ENCODE measurements at places on chromosomes 3 and 15.

- peak; percentile 70 for DNase-seq
Observed at GRCh38 chr15:92958105-92958504, 58.0 kb downstream of the CHD2 start.

GRCh38 chr15:37087131-37087588 is 13.2 kb downstream of the MEIS2 start:
- DNase-seq: no peak

GRCh38 chr3:108474581-108474980 is 35.8 kb downstream of the MYH15 start:
- DNase-seq: no peak

DNA sequence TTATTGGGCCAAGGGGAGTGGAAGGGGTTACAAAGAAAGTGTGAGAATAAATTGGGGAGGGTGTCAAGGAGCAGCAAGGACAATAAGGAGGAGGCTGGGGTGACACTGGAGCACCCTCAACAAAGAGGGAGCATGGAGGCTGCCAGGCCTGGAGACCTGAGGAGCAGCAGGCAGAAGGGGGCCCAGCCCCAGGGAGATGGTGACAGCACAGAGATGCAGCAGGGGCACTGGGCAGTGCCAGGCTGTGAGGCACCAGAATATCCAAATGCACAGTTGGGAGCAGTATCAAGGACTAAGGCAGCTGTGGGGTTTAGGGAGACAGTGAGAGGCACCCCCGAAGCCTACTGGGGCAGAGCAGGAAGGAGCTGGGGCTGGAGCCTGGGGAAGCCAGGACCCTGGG is 19.4 kb upstream of the ALAS1 start:
- DNase-seq: no peak

- DNase-seq: no peak
Observed at GRCh38 chr3:108548304-108548703, 37.9 kb upstream of the MYH15 start.

DNA sequence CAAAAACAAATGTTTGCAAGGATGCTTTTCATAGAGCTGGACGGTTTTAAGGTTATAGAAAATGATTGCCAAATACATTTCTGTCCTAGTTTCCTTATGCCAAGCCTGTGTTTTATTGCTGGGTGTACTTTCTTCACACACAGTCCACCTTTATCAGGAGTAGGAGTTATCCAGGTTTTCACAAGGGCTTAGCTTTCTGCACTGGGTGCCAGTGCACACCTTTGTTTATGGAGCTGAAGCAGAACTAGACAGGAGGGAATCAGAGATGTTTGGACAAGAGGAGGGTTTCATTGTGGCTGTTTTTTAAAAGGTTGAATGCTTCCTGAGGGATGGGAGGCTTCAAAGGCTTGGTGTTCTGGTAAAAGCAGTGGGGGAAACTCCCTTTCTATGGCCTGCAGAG is 29.5 kb upstream of the FAM3D start:
- no peak for DNase-seq

DNA sequence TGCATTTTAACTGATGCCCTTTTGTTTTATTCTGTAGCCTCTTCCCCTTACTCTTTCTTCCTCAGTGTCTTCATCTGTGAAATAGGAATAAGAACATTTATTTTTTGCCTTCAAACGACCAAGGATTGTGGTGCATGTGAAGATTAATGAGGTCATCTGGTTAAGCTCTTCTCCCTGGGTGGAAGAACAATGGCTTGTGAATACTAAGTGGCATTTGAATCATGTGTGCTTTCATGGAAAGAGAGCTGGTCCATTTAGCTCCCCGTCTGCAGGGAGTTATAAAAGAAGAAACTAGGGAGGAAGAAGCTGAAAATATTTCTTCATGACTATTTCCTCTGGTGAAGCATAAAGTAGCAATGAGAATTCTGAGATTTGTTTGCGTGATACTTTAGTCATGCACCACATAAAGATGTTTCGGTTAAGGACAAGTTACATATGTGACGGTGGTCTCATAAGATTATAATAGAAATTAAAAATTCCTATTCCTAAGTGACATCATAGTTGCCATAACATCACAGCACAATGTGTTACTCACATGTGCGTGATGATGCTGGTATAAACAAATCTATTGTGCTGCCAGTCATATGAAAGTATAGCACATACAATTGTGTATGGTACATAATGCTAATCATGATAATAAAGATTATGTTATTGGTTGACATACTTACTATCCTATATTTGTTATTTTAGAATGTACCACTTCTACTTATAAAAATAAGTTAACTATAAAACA is 374.3 kb downstream of the RBMS3 start:
- DNase-seq: no peak

- no peak for DNase-seq
Observed at GRCh38 chr3:157360044-157360443, 76.6 kb upstream of the PTX3 start.

GRCh38 chr15:40251486-40252140 is 12.8 kb downstream of the PAK6 start:
- no peak for DNase-seq

- no peak for DNase-seq
Observed at GRCh38 chr15:73560501-73561117, 72.6 kb downstream of the NPTN start.

DNA sequence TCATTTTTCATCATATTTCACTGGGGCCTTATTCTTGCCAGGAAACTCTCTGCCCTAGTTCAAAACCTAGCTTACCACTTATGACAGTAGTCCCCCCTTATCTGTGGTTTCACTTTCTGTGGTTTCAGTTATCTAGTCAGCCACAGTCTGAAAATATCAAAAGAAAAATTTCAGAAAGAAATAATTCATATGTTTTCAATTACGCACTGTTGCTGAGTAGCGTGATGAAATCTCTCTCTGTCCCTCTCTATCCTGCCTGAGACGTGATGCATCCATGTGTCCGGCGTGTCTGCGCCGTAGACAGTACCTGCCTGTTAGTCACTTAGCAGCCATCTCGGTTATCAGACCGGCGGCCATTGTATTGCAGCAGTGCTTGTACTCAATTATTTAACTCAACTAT is 369.9 kb upstream of the MCTP2 start:
- DNase-seq: no peak

GRCh38 chr3:195690951-195691350 is 29.8 kb upstream of the MUC20 start:
- no peak for DNase-seq

DNA sequence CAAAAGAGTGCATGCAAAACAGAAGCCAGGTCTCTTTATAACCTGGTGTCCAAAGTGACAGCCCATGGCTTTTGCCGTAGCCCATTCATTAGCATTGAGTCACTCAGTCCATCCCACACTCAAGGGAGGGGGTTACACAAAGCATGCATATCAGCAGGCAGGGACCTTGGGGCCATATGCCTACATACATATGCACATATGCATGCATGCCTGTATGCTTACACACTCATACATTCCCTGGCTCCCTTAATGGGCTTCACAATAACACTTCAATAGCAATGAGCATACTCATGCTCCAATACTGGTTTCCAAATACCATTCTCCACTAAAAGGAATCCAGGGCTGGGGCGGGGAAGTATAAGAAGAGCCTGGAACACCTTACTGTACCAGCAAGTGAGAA is 22.0 kb downstream of the TRPM1 start:
- DNase-seq: no peak

DNA sequence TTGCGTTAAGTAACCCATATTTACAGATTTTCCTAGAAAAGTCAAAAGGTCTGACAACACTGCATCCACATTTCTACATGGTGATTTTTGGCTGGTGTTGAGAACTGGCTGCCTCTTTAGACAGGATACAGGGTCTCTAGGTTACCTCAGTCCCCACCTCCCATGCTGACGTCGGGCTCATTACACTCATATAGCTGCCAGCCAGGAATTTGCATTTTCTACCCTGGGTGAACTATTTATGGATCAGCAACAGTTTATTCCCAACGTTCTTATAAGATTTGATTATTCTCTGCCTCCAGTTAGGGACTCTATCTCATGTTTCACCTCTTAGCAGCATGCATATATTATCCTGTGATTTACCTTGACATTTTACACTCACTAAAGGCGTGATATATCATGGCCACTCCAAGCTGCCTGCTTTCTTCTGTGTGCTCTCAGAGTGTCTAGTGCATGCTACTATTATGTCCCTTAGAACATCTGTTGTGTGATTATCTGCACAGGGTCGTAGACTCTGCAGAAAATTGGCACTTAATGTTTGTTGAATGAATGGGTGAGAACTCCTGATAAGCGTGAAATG is 49.0 kb downstream of the CLDN11 start:
- DNase-seq: no peak

DNA sequence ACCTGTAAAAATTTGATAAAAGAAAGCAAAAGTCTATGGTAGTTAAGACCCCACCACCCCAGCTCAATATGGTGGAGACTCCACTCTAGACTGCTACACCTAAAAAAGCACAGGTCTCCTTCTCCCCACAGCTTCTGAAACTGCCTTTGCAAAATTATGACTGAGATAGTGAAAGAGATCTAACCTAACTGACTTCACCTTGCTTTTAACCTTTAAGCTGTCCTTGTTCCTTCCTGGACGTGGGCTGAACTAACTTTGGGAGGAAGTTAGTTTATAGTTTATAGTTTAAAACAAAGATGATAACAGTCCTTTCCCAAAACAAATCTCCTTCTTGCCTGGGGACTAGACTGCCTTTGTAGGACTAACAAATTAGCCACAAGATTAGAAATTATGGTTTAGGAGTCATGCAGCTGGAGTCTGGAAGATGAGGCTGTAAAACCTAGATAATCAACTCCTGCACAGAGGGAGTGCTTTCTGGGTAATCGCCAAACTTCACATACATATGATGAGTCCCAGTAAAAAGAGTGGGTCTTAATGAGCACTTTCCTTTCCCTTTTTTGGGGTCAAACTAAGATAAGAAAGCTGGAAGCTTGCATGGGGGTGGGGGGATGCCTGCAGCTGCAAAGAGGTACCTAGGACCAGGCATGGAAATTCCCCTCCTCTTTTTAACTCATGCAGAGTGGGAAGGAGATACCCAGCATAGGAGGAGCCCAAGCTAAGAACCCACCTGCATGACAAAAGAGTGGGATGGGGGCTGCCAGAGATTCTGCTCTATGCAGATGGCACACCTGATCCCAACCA is 17.5 kb downstream of the CCR8 start:
- no peak for DNase-seq

GRCh38 chr3:167467848-167468611 is 5.8 kb downstream of the SERPINI2 start:
- no peak for DNase-seq

DNA sequence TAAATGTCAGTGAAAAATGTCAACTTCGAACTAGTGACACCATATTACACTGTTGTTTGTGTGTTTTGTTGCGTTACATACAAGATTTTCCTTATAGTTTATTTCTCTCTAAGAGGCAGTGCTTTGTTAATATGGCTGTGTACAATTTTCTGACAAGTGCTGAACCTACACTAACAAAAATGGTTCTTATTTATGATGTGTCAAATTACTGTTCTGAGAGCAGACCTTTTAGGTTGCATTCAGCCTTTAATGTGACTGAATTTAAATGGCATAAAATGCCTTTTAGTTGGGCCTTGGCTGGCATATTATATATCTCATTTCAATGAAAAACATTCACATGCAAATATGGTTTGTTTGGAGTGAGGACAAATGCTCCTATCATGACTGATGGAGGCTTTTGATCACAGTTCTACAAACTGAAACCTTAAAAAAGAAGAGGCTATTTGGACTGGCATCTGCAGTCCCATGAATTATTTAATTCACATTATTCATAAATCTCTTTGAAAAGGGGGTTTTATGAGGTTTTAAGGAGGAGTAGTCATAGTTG is 750.6 kb downstream of the CADM2 start:
- DNase-seq: no peak

DNA sequence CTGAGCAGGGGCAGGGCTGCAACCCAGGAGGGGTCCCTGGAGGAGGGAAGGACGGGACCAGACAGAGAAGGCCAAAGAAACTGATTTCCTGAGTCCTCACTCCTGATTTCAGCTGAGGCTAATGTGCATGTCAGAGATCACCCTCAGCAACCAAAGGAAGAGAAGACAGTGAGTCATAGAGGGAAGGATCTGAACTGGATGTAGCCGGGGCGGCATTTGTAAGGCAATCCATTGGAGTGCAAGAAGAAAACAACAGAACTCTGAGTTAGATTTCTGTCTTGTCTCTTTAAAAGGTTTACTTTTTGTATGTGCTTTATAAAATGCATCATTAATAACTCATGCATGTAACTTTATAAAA is 105.3 kb upstream of the AGBL1 start:
- no peak for DNase-seq

GRCh38 chr15:67199391-67199790 is 55.1 kb downstream of the AAGAB start:
- no peak for DNase-seq

DNA sequence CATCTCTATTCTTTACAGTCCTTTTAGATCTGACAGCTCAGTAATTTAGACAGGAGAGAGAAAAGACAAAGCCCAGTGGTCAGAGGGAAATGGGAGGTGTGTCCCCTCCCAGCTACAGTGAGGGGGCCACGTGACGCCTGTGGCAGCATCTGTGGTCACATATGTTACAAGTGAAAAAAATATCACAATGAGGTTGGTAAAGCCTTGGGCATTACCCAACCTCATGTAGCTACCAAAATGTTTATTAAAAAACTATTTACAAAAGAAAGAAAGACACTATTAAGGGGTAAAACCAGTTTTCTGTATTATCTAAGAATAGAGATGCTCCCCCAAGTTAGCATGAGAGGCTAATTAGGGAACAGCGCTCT is 42.9 kb upstream of the PLCL2 start:
- DNase-seq: peak; percentile 39

- no peak for DNase-seq
Observed at GRCh38 chr3:13276438-13277195, 143.5 kb downstream of the NUP210 start.

DNA sequence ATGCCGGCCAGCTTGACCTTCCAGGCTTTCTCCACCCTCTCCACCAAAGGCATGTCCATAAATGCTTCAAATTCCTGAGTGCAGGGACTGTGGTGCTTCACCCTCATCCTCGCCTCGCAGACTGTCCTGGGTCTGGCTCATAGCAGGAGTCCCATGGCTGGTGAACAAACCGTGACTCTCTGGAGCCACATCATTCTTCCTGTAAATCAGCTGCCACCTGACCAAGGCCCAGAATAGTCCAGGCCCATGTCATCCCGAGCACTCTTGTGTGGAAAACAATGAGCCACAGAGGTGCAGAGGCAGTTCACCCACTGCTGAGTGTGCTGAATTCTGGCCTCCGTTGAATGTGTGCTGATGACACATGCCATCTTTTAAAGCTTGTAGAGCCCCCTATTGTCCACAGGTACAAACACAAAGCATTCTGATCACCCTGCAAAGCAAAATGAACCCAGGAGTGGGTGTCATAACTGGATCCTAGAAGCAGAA is 68.6 kb downstream of the ABHD5 start:
- DNase-seq: peak; percentile 11

GRCh38 chr3:166522017-166522416 is 684.8 kb upstream of the BCHE start:
- no peak for DNase-seq

DNA sequence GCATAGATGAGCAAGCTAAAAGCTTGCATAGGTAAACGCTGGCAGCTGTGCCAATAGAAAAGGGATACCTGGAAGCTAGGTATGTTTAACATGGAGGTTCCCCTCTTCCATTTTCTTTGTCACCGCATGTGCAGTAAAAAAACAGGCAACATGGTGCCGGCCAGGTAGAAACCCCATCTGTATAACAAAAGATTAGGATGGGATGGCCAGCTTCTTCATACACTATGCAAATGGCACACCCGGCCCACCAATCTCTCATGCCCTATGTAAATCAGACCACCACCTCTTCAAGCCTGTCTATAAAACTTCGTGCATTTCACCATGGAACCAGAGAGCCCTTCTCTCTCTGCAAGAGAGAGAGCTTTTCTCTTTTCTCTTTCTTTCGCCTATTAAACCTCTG is 224.3 kb upstream of the P2RY1 start:
- no peak for DNase-seq

GRCh38 chr15:92810418-92811138 is 89.5 kb upstream of the CHD2 start:
- peak; percentile 71 for DNase-seq

Data from stimulated activated CD4-positive, alpha-beta T cell treated with anti-CD3 and anti-CD28 coated beads, Interleukin-15, amount 100 ng/mL, for 24 hours (primary cell).